GM12878 (cell line): ENCODE measurements at places on chromosomes 4 and X. TPM values are rescaled to one million over a fixed set of nuclear protein-coding genes. Genes with fewer than 3 reads are reported as not detected.

- no peak for DNase-seq
- no peak overlapping the region for H3K4me3 ChIP-seq
- H3K27ac ChIP-seq: no peak overlapping the region
- H3K4me1 ChIP-seq: no peaks in the 10 kb centered on the region
- H3K36me3 ChIP-seq: no peaks in the 10 kb centered on the region
These were observed 60.4 kb downstream of the PCDH18 start for GRCh38 chr4:137471895-137472294.

DNA sequence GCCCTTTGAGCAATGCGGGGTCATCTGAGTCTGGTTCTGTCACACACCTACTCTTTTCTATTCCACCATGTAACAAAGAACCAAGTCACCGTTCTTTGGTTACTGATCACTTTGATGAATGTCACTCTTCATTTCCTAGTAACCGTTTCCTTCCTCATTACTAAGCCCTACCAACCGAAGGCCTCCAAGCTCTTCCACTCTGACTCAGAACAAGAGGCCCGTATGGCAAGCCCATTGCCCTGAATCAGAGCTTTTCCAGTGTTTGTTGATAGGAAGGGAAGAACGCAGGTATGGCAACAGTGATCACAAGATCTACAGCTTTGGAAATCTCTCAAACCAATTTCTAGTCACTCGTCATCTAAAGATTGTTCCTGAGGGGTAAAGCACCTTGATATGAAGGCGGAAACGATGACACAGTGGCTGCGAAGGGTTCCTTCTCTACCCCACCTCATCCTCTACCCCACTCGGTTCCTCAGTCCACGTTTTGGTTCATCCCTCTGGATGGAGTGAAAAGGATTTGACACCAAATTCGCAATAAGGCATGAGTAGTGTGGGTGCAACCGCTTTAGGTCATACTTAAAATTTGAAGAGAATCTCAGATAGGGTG lies 28.0 kb upstream of the CD40LG start:
- no peak overlapping the region for H3K27ac ChIP-seq
- H3K4me1 ChIP-seq: peaks cover 5% of the 10 kb centered on the region; the same call in 1 of the 2 replicates
- DNase-seq: no peak
- H3K36me3 ChIP-seq: no peaks in the 10 kb centered on the region
- no peaks in the 10 kb centered on the region for H3K27me3 ChIP-seq
- H3K4me3 ChIP-seq: no peak overlapping the region

DNA sequence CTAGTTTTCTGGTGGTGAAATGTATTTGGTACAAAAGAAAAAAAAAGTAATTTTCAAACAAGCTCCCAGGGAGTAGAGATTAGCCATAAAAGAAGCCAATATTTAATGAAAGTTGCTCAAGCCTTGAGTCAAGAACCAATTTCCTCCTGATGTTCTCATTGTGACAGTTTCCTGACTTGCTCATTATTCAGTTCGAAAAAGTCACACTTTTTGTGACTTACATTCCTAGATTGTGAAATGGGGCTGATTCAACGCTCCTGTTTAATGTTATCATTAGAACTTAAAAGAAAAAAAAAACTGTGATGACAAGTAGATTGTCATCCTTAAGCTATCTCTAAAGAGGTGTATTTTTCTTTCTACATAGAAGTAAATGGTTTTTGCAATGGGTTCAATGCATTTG lies 122.6 kb upstream of the BMPR1B start:
- H3K27ac ChIP-seq: no peak overlapping the region
- DNase-seq: no peak
- H3K4me3 ChIP-seq: no peak overlapping the region
- no peaks in the 10 kb centered on the region for H3K36me3 ChIP-seq

GRCh38 chr4:4890574-4891255 lies 31.2 kb downstream of the MSX1 start:
- no peaks in the 10 kb centered on the region for H3K4me1 ChIP-seq
- no peak overlapping the region for H3K27ac ChIP-seq

GRCh38 chrX:13014111-13015096 lies 30.0 kb downstream of the FAM9C start:
- H3K4me3 ChIP-seq: no peak overlapping the region
- no peak for DNase-seq
- no peaks in the 10 kb centered on the region for H3K36me3 ChIP-seq
- peak overlapping the region; percentile 96 for H3K27ac ChIP-seq

DNA sequence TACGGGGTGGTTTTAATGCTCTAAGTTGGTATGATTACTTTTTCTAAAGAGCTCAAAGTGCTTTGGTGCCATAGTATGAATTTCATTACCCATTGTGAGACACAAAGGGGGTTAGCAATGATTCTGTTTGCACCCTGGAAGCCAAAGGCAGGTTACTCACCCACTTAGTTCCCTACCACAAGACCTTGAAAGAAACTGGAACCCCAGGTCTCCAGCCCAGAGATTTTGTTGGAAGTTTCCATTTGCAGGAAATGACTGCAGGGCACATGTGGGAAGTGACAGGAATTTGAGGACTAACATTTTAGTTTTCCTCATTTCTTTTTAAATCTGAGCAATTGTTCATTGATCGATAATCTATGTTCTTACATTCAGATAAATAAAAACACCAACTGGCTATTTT lies 1.8 kb upstream of the HS3ST1 start:
- DNase-seq: no peak
- peaks cover 2% of the 10 kb centered on the region; the same call in 1 of the 2 replicates for H3K4me1 ChIP-seq
- H3K36me3 ChIP-seq: no peaks in the 10 kb centered on the region
- no peak overlapping the region for H3K27ac ChIP-seq
- H3K27me3 ChIP-seq: peaks cover 8% of the 10 kb centered on the region

- no peak overlapping the region for H3K4me3 ChIP-seq
- H3K4me1 ChIP-seq: peaks cover 3% of the 10 kb centered on the region; the same call in 1 of the 2 replicates
- no peak for DNase-seq
- no peak overlapping the region for H3K27ac ChIP-seq
- no peaks in the 10 kb centered on the region for H3K27me3 ChIP-seq
- no peaks in the 10 kb centered on the region for H3K36me3 ChIP-seq
These were observed 43.2 kb downstream of the ZBTB49 start for GRCh38 chr4:4333265-4333706.

DNA sequence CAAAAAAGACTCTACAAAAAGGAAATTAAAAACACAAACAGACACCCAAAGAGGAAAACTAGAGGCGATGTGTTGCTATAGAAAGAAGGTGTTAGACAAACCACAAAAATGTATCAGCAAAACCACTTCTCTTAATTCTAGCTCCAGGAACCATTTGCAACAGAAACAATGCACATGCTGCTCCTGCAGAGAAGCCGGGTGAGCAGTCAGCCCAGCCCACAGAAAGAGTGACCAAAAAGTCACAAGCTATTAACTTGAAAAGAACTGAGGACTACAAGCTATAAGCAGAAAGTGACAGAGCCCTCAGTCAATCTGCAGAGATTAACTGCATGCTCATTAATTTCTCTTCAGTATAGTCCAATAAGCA lies 96.2 kb upstream of the KLHL13 start:
- no peaks in the 10 kb centered on the region; the same call in 1 of the 2 replicates for H3K27me3 ChIP-seq
- H3K36me3 ChIP-seq: no peaks in the 10 kb centered on the region
- peaks cover 9% of the 10 kb centered on the region for H3K4me1 ChIP-seq
- DNase-seq: peak; percentile 52
- peak overlapping the region; percentile 52; the same call in 1 of the 2 replicates for H3K27ac ChIP-seq

Gene RNF175
- polyA plus RNA-seq: not detected in 2 replicates

Gene ATP2B3
- polyA plus RNA-seq: 0.06 TPM in 1 of 2 replicates, not detected in the other

Gene BEX5
- 0.32 and 0.48 TPM in 2 replicates for polyA plus RNA-seq

Gene PDGFC
- polyA plus RNA-seq: not detected in 2 replicates

Gene HELT
- not detected in 2 replicates for polyA plus RNA-seq

Gene CLDN2
- not detected in 2 replicates for polyA plus RNA-seq
